ENCODE measurements at places on chromosomes 13 and 19.

GRCh38 chr13:61286148-61286745, 129.4 kb downstream of the PCDH20 start:
- peak; percentile 44 for DNase-seq

DNA sequence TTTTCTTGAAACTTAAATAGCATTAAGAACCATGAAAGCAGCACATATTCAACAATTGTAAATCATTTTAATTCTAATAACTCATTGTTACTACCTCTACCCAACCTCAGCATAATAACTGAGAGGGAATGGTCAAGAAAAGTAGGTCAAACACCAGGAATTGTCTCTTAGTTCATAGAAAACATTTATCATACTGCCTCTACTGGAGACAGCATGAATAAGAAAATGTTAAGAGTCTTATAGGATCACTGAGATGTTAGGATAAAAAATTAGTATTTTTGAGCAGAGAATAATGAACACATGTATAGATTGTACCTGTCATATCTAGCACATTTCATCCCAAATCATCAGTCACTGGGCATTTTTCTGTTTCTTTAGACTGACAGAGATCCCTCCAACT, 515.3 kb downstream of the PCDH9 start:
- DNase-seq = no peak

DNA sequence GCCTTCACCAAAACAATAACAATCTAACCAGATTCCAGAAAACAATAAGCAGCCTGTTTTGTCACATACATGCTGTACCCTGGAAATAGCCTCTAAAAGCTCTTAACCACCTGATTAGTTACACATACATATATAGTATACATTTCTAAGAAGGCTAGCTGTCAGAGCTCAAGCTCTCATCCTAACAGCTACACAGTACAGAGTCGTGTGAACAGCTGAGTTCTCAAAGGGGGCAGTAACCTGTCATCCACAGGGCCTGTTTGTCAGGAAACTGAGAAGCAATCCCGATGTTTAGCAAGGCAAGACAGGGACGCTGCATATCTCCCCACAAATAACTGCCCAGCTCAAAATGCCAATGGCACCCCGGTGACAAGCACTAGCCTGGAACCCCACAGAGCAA, 56.9 kb downstream of the STK24 start:
- no peak for DNase-seq

GRCh38 chr13:34857558-34858325, 84.3 kb upstream of the NBEA start:
- no peak for DNase-seq

- peak; percentile 61 for DNase-seq
Observed at GRCh38 chr19:52941941-52942385, 18.7 kb upstream of the ZNF888 start.

- DNase-seq = no peak
Observed at GRCh38 chr13:61874970-61875579, 459.4 kb upstream of the PCDH20 start.

GRCh38 chr19:48654299-48655059, 8.5 kb upstream of the CA11 start:
- DNase-seq = peak; percentile 49

DNA sequence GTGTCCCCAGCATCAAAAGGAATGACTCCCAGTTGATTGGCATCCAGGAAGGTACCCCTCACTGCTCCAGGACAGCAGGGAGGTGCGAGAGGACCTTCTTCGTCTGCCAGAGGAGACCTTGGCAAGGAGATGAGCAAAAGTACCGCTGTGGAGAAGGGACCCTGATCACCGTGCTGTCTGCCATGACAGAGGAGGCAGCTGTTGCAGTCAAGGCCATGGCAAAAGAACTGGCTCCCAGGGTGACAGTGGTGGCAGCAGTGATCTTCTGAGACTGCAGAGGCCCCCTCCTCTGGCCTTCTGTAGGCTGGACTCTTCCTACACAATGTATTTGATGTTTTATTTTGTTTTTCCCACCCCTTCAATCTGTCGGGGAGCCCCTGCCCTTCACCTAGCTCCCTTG, 32.0 kb downstream of the NKPD1 start:
- DNase-seq = no peak

DNA sequence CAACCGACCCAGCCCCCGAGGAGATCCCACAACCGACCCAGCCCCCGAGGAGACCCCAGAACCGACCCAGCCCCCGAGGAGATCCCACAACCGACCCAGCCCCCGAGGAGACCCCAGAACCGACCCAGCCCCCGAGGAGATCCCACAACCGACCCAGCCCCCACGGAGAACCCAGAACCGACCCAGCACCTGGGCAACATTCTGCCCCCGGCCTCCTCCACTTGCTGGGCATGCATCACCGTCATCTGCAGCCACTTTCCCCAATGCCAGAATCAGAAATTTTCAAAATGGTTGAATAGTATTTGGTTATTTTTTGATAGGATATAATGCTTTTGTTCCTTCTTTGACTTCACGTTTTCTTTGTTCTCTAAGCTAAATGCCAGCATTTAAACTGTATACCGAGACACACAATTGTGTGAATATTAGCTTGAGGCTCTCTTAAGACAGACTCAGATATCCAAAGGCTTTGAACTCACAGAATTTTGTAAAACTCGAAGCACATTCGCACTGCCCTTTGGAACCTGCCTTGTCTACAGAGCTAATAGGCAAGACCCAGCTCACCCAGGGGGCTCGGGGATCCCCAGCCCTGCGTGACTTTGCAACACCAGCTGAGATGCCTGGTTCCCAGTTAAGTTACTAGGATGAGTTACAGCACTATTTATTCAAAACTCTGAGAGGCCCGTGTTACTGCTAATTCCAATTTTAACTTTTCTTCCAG, 15.5 kb upstream of the RASA3 start:
- no peak for DNase-seq

DNA sequence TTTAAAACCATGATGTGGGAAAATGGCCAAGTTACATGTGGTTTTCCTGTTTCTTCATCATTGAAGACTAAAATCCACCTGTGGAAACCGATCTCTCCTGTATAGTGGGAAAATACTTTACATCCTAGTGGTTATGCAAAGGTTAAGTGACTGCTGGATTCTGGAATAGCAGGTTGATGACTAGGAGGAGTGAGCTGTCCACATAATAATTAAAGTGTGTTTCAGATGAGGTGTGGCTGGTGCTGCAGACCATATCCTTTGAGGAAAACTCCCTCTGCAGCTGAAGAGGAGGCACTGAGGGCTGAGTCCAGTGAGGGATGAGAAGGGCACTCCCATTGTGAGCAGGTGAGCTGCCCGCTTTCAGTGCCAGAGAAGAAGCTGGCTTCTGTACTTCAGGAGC, 43.2 kb downstream of the DCLK1 start:
- DNase-seq = no peak

GRCh38 chr19:18586306-18586705, 2.3 kb upstream of the REX1BD start:
- peak; percentile 58 for DNase-seq

GRCh38 chr13:77513719-77514335, 21.7 kb upstream of the SCEL start:
- DNase-seq = peak; percentile 22

- no peak for DNase-seq
Observed at GRCh38 chr13:75359266-75359665, 122.7 kb downstream of the TBC1D4 start.

DNA sequence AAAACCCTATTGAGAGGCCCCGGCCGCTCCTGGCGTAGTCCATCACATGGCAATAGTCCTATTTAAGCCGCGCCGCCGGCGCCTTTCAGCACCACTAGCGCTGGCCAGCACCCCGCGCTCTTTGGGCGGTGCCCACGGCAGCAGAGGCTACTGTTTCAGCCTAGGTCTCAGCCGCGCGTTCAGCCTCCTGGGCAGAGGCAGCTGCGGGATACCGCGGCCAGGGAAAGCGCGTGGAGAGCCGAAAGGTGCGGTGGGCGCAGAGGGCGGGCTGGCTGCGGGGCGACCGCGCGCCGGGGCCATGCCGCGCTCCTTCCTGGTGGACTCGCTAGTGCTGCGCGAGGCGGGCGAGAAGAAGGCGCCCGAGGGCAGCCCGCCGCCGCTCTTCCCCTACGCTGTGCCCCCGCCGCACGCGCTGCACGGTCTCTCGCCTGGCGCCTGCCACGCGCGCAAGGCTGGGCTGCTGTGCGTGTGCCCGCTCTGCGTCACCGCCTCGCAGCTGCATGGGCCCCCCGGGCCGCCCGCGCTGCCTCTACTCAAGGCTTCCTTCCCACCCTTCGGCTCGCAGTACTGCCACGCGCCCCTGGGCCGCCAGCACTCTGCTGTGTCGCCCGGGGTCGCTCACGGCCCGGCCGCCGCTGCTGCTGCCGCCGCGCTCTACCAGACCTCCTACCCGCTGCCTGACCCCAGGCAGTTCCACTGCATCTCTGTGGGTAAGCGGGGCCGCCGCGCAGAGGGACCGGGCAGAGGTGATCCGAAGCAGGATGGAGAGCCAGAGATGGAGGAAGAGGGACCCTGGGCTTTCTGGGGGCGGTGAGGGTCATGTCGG, at the start of gene GSX1:
Gene GSX1, plus strand, starts transcription at position 91 of the 826 bp plus-strand sequence. Its CDS starts 208 bp downstream, at position 299.
- DNase-seq = peak; percentile 69

DNA sequence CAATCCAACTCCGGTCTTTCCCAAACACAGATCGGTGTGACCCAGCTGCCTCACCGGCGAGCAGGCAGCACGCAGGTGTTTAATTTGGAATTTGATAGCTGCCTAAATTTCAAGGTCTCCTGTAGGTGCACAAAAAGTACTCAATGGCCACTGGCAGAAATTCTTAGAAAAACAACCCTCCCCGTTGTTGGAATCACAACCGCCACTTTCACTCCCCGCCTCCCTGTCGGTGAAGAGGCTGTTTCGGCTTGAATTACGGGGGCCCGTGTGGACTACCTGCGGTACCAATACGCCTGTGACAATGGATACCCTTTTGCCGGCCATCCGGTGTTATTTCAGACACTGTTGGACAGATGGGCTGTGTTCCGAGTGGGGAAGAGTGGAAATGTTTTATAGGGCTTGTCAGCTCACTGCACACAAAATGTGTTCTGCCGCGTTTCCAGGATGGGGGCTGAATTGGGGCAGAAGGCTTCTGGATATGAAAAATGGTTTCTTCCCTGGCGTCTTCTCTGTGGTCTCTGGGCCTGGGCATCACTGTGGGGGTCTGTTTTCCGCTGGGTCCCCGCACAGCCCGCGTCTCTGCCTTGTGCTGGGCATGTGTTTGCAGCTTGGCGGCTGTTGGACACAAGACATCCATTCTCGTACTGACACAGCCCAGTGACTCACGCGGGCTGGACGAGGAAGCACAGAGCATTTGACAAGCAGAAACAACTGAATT, 45.4 kb downstream of the ZIC5 start:
- DNase-seq = no peak

DNA sequence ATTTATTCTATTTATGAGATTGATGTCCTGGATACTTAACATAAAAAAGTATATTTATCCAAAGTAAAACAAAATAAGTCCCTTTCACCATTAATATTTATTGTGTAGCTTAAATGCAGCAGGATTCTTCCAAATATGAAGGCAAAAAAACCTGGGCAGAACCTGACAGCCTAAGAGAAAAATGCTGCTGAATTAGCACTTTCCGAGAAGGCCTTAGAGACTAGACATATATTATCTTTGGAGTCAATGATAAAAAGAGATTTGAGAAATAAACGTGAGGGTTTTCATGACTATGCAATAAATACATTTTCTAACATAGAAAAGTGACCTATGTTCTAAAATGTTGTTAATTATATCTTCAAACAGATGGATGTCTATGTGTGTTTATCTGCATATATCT, 566.9 kb downstream of the PCDH9 start:
- no peak for DNase-seq

GRCh38 chr13:109647053-109647452, 139.3 kb downstream of the IRS2 start:
- peak; percentile 82 for DNase-seq

- DNase-seq = no peak
Observed at GRCh38 chr13:50153876-50154275, 138.6 kb downstream of the KCNRG start.

DNA sequence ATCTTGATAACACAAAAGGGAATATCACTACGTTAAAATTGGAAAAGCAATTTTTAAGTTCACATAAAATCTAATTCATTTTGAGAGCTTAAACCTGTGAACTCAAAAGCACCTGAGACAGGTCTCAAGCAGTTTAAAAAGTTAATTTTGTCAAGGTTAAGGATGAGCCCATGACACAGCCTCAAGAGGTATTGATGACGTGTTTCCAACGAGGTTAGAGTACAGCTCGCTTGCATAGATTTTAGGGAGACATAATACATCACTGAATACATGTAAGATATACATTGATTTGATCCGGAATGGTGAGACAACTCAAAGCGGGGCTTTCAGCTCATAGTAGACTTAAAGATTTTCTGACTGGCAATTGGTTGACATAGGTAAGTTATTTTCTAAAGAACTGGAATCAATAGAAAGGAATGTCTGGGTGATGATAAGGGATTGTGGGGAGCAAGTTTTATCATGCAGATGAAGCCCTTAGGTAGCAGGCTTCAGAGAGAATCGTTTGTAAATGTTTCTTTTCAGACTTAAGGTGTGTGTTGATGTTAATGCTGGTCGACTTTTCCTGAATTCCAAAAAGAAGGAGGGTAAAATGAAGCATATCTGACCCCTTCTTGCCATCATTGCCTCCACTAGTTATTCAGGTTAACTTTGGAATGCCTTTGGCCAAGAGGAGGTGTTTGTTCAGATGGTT, 2890.6 kb downstream of the PCDH9 start:
- no peak for DNase-seq

GRCh38 chr13:33927315-33927714, 109.4 kb downstream of the RFC3 start:
- peak; percentile 15 for DNase-seq

DNA sequence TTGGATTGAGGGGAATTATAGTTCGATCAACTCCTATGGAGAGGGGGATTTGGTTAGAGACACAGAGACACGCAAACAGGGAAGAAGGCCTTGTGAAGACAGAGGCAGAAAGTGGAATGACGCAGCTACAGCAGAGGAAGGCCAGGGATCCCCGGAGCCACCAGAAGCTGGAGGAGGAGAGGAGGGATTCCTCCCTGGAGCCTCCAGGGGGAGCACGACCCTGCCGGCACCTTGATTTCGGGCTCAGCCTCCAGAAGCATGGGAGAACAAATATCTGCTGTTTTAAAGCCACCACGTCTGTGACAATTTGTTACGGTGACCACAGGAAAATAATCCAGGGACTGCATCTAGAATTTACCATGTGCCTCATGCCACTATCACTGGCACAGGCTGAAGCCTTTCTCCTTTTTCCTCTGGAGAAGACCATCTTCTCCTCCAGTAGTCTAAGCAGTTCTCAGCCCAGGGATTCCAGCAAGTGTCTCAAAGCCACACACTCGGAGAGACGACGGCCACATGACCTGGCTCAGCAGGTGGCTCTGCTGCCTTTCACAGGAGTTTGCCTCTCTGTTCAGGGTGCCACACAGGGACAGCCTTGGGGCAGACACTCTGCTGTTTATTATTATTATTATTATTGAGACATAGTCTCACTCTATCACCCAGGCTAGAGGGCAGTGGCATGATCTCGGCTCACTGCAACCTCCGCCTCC, 39.9 kb upstream of the CCNE1 start:
- DNase-seq = peak; percentile 42

- DNase-seq = no peak
Observed at GRCh38 chr13:106350208-106350607, 185.3 kb downstream of the EFNB2 start.

- no peak for DNase-seq
Observed at GRCh38 chr19:42332059-42332458, 6.6 kb downstream of the MEGF8 start.

Measured in NB4 (cell line).